ENCODE measurements at places on chromosomes 12 and 14. TPM values are rescaled to one million over a fixed set of nuclear protein-coding genes. Genes with fewer than 3 reads are reported as not detected.

- H3K27me3 ChIP-seq, result peaks cover 11% of the 10 kb centered on the region
- H3K36me3 ChIP-seq, result no peaks in the 10 kb centered on the region
- no peak overlapping the region for H3K27ac ChIP-seq
- no peak for DNase-seq
- no peak overlapping the region for H3K4me3 ChIP-seq
Observed at GRCh38 chr14:101687756-101688546, 73.6 kb upstream of the PPP2R5C start.

DNA sequence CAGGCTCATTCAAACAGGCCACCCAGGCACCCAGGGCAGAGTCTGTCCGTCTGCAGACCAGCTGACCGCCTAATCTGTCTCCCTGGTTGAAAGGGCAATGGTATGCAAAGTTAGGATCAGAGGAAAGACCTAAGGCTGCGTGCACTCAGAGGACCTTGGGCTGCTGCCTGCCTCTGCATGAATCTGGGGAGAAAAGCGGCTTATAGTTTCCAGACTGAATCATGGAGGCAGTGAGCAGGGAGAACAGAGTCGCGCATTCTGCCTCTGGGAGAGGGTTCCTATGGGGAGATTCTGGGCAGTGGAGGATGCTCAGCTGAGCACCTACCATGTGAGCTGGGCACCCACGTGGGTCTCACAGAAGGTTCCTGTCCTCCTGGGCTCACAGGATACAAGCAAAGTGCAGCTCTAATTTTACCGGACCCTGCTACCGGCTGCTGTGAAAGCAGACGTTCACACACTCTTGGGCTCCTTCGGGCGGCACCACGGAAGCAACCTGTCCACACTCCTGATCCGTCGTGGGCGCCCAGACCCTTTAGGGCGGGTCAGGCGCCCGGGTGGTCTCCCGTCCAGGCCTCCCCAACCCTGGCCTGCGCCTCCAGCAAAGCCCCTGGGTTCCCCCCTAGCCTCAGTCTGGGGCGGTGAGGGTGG, 772 bp downstream of the SCARB1 start:
- H3K27me3 ChIP-seq, result no peaks in the 10 kb centered on the region
- peak overlapping the region; percentile 74 for H3K27ac ChIP-seq
- peaks cover 14% of the 10 kb centered on the region for H3K4me1 ChIP-seq
- peaks cover 17% of the 10 kb centered on the region for H3K36me3 ChIP-seq
- no peak for DNase-seq

DNA sequence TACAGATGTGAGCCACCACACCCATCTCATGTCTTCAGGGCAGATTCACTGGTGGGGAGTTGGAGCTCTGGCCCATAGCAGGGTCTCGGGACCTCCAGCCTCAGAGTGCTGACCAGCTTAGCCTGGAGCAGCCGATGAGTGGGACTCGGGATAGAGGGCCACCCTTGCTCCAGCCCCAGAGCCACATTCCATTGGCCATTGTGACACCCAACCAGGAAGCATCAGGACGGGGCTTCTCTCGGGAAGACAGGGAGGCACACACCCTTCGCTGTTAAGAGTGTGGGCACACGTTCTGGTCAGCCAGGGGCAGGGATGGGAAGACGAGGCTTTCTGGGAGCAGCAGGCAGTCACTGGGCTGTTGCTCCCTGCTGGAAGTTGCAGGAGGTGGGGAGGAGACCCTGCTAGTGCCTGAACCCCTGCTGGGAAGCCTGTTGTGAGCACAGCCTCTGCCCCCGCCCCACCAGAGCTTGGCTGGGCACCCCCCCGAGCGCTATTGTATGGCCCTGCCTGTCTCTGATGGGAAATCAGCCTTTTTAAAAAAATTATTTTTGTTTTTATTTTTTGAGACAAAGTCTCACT, 1.6 kb downstream of the ADGRD1 start:
- H3K4me3 ChIP-seq, result peak overlapping the region; percentile 64
- peak overlapping the region; percentile 26 for H3K27ac ChIP-seq
- H3K27me3 ChIP-seq, result no peaks in the 10 kb centered on the region
- DNase-seq, result peak; percentile 67
- peaks cover 9% of the 10 kb centered on the region for H3K36me3 ChIP-seq

The TMCC3 gene
- 24.3 TPM for polyA plus RNA-seq

The ADAM21 gene
- polyA plus RNA-seq, result 0.09 TPM

The OR6C1 gene
- polyA plus RNA-seq, result not detected

Measured in large intestine (tissue), 12 donors.